CD8-positive, alpha-beta memory T cell (primary cell): ENCODE measurements at places on chromosomes 16 and 17. TPM values are rescaled to one million over a fixed set of nuclear protein-coding genes. Genes with fewer than 3 reads are reported as not detected.
A peak's percentile ranks its signal among the peaks of the same experiment; 100 is the strongest.

- no peak for DNase-seq
These were observed 30.0 kb downstream of the B9D1 start for GRCh38 chr17:19332371-19333131.

Gene SOST
- total RNA-seq = not detected

Gene CASKIN1
- 0.13 TPM for total RNA-seq

Gene CCDC154
- total RNA-seq = 2.3 TPM

Gene HOXB4
- 3.4 TPM for total RNA-seq

Gene DPEP3
- total RNA-seq = 0.18 TPM

- peak; percentile 52 for DNase-seq
These were observed 21.6 kb downstream of the POLR3E start for GRCh38 chr16:22318690-22319358.

- no peak for DNase-seq
These were observed 85.1 kb downstream of the SOCS1 start for GRCh38 chr16:11170696-11171447.

DNA sequence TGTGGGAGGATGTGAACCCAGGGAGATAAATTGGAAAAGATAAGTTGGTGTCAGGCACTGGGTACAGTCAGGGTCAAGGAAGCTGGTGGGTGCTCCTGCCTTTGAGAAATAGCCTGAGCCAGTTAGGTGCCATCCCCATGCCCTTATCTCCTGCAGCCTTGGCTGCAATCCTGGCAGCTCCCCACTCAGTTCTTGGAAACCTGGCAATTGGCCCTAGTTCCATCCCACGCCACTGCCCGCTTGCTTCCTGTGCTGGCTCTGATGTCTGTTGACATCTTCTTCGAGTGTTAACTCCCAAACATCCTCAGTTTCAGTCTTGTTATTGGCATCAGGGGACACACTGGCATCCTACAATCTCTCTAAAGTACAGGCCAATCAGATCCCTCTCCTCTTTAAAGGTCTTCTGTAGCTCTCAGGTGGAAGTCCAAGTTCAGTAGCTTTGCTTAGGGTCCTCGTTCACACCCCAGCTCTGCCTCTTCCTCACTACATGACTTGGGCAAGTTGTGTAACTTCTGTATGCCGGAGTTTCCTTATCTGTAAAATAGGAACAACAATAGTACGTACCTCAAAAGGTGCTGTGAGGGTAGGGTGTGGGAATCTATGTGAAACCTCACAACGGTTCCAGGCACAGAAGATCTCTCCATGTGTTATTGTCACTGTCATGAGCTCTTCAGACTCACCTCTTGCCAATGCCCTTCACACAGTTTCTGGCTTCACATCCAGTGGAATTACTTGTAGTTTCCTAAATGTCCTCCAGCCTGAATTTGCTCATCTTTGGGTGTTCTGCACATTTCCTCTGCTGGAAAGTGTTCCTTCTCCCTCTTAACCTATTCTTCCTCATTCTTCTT is 13.5 kb upstream of the PRKAR1A start:
- no peak for DNase-seq

DNA sequence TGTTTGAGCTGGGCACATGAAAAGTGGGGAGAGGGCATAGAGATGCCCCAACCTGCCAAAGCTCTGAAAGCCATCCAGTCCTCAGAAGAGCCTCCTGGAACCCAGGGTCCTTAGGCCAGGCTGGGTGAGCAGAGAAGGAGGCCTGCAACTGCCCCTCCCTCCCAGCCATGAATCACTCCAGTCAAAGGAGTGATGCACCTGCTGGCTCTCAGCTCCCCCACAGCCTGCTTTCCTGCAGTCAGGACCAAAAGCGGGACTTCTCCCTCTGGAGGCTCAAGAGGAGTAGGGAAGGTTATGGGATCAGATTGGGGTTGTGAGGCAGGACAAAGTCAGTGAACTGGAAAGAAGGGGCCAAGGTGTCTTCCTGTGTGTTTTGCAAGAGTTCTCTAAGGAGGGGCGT is 145.6 kb downstream of the TMEM132E start:
- no peak for DNase-seq
